ENCODE measurements at places on chromosomes 7 and 10. TPM values are rescaled to one million over a fixed set of nuclear protein-coding genes. Genes with fewer than 3 reads are reported as not detected.

GRCh38 chr10:132714096-132714985 is 71.6 kb downstream of the NKX6-2 start:
- H3K4me3 ChIP-seq = no peak overlapping the region
- DNase-seq = no peak
- no peaks in the 10 kb centered on the region for H3K36me3 ChIP-seq
- no peaks in the 10 kb centered on the region for H3K27me3 ChIP-seq

DNA sequence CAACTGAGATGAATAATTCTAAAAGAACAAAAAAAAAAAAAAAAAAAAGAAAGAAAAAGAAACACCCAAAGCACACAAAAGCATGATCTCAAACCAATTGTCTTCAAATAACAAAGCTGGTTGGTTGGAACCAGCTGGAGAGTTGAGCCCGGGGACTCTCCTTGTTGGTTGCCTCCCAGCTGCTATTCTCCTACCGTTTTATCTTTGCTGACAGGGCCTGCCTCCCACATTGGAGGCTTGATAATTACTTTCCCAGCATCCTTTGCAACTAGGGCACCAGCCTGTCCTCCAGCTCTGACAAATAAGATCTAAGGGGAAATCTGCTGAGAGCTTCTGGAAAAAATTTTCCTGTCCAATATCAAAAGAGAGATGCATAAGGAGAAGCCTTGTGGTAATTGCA is 6.8 kb downstream of the PON1 start:
- H3K27me3 ChIP-seq = peaks cover 21% of the 10 kb centered on the region
- H3K4me3 ChIP-seq = no peak overlapping the region
- H3K36me3 ChIP-seq = no peaks in the 10 kb centered on the region
- H3K4me1 ChIP-seq = no peaks in the 10 kb centered on the region

The ELOVL3 gene
- polyA plus RNA-seq = not detected

- H3K36me3 ChIP-seq = no peaks in the 10 kb centered on the region
- no peaks in the 10 kb centered on the region for H3K27me3 ChIP-seq
- H3K4me1 ChIP-seq = peaks cover 39% of the 10 kb centered on the region
- no peak for DNase-seq
- no peak overlapping the region for H3K27ac ChIP-seq
Observed at GRCh38 chr7:155674556-155674955, 30.1 kb downstream of the RBM33 start.

GRCh38 chr10:48523212-48523819 is 81.6 kb downstream of the ARHGAP22 start:
- DNase-seq = no peak
- no peak overlapping the region for H3K27ac ChIP-seq
- peaks cover 13% of the 10 kb centered on the region for H3K4me1 ChIP-seq
- no peak overlapping the region for H3K4me3 ChIP-seq
- peaks cover 36% of the 10 kb centered on the region for H3K27me3 ChIP-seq

GRCh38 chr7:115410972-115411686 is 489.2 kb downstream of the MDFIC start:
- peaks cover 27% of the 10 kb centered on the region for H3K4me1 ChIP-seq
- DNase-seq = no peak
- H3K27ac ChIP-seq = no peak overlapping the region
- H3K27me3 ChIP-seq = no peaks in the 10 kb centered on the region
- H3K36me3 ChIP-seq = no peaks in the 10 kb centered on the region
- no peak overlapping the region for H3K4me3 ChIP-seq

DNA sequence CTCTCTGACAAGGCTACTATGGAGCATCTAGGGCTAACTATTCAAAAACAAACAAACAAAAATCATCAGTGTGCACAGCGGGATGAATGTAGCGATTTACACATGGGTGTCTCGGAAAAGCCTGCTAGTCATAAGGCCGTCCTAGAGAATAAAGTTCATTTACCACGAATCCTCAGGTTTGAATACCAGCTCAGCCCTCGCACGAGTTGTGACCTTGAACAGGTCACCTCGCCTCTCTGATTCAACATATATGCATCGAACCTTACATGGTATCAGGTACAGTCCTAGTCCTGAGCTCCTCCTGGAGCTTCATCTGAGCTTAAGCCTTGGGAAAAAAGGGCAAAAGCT is 572 bp downstream of the ATP5MF start:
- peaks cover 50% of the 10 kb centered on the region for H3K4me1 ChIP-seq
- no peaks in the 10 kb centered on the region for H3K27me3 ChIP-seq
- H3K4me3 ChIP-seq = peak overlapping the region; percentile 96
- DNase-seq = no peak
- peak overlapping the region; percentile 83 for H3K27ac ChIP-seq

The CCL24 gene
- polyA plus RNA-seq = not detected

- H3K27ac ChIP-seq = no peak overlapping the region
- H3K27me3 ChIP-seq = no peaks in the 10 kb centered on the region
- H3K4me1 ChIP-seq = no peaks in the 10 kb centered on the region
- DNase-seq = no peak
- H3K36me3 ChIP-seq = no peaks in the 10 kb centered on the region
Observed at GRCh38 chr7:36054637-36055036, 98.4 kb upstream of the EEPD1 start.

The ZNF518A gene
- polyA plus RNA-seq = 10.2 TPM

The C10orf53 gene
- polyA plus RNA-seq = not detected

The MARVELD1 gene
- polyA plus RNA-seq = 0.30 TPM

GRCh38 chr7:2487586-2488271 is 11.5 kb upstream of the GRIFIN start:
- no peaks in the 10 kb centered on the region for H3K36me3 ChIP-seq
- H3K4me3 ChIP-seq = no peak overlapping the region
- H3K27me3 ChIP-seq = no peaks in the 10 kb centered on the region
- H3K4me1 ChIP-seq = peaks cover 2% of the 10 kb centered on the region
- DNase-seq = no peak

The PTCD1 gene
- 2.0 TPM for polyA plus RNA-seq

DNA sequence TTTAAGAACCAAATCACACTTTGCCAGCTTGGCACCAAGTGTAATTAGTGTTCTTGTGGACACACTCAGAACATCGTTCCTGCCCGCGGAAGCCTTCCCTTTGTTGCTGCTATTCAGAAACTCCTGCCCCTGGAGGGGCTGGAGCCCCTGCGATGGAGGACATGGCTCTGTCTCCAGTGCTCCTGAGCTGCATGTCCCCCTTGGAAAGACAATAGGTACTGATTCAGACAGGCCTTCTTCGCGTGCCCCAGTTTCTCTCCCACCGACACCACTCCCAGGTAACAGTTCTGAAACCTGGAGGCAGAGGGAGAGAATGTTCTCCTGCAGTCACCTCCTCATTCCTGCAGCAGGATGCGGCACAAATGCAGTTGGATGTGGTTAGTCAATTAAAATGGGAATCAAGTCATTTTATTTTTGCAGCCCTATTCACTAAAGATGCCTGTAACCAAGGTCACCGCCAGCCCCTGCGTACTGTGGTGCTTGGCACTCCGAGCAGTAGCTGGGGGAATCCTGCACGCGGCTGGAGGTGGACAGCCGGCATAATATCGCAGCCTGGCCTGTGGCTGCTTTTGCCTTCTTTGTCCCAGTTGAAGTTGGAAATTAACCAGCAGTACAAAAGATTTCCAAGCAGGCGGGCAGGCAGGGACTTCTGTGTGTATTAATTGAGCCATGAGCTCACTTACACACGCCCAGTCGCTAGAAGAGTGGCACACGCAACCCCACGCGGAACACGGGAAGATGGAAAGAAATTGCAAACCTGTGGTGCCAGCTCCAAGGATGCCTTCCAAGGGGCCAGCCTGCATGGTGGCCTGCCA is 205.7 kb downstream of the EBF3 start:
- DNase-seq = no peak
- no peaks in the 10 kb centered on the region for H3K27me3 ChIP-seq

DNA sequence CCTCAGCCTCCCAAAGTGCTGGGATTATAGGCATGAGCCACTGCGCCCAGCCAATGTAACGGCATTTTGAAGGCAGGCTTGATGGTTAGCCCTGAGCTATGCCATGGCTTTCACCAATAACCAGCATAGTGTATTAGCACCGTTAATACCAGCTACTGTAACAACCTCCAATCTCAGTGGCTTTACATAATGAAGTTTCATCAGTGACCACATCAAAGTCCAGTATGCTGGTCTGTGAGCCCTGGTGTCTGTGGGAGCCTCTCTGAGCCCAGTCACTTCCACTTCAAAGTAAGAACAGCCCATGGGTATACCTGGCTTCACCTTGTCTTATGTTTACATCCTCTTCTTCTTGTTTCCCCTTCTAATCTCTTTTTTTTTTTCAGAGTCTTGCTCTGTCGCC is 11.6 kb upstream of the ZDHHC4 start:
- no peaks in the 10 kb centered on the region for H3K36me3 ChIP-seq
- DNase-seq = no peak
- no peak overlapping the region for H3K4me3 ChIP-seq
- peaks cover 2% of the 10 kb centered on the region for H3K27me3 ChIP-seq
- H3K27ac ChIP-seq = no peak overlapping the region
- H3K4me1 ChIP-seq = peaks cover 10% of the 10 kb centered on the region

Data from naive thymus-derived CD8-positive, alpha-beta T cell (primary cell).